ENCODE measurements at places on chromosomes 4 and X.

DNA sequence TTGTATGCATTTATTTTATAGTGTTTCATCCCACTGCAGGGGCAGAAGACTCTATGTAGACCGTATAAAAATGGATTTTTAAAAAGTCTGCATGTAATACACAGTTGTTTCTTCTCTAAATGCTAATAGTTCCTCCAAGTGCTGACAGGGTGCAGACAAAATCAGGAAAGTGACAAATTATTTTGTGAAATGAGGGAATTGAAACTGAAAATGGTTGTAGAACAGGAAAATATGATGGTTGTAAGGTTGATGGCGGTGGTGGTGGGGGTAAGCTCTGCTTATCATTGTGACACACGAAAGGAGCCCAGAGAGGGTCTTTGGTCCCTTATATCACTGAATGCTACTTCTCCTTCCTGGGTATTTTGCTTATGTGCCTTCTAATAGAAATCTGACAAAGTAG, 4.3 kb downstream of the IL15 start:
- no peak for DNase-seq

GRCh38 chr4:175916626-175917351, 104.7 kb upstream of the GPM6A start:
- DNase-seq: no peak

DNA sequence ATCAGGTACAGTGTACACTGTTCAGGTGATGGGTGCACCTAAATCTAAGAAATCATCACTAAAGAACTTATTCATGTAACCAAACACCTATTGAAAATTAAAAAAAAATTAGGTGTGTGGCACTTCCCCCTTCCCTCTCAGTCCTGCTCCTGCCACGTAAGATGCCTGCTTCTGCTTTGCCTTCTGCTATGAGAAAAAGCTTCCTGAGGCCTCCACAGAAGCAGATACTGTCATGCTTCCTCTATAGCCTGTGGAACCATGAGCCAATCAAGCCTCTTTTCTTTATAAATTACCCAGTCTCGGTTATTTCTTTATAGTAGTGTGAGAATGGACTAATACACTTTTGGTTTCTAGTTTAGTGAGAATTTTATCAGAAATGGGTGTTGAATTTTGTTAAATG, 459.8 kb upstream of the DIPK2B start:
- DNase-seq: no peak

DNA sequence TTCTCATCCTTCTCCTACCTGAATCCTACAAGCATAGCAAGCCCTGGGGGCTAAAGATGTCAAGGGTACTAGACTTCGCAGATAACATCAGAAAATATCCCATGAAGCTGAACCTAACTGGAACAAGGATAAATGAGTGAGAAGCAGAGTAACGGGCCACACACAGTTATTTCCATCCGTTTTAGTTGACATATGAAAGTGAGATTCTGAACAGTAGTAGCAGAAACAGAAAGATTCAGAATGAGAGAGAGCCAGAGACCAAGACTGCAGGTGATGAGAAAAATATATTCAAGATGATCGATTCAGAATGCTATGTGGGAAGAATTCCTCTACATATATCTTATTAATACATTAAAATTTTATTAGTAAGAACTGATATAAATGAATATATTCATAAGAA, 165.1 kb downstream of the TSPAN5 start:
- no peak for DNase-seq

DNA sequence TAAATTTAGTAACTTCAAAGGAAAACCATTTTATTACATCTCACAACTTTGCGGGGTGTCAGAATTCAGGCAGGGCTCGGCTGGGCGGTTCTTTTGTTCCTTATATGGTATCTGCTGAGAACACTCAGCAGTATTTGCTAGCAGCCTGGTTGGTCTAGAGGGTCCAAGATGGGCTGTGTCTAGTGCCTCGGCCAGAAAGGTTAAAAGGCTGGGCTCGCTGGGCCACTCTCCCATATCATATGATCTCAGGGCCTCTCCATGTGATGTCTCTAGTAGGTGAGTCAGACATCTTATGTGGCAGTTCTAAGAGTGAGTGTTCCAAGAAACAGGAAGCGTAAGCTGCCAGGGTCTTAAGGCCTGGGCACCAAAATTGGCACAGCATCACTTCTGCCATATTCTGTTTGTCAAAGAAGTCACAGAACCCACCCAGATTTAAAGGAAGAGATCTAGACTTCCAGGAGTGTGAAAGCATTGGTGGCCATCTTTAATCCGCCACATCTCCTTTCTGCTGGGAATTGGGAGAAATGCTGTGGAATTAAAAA, 100.9 kb upstream of the ATP6AP2 start:
- no peak for DNase-seq

DNA sequence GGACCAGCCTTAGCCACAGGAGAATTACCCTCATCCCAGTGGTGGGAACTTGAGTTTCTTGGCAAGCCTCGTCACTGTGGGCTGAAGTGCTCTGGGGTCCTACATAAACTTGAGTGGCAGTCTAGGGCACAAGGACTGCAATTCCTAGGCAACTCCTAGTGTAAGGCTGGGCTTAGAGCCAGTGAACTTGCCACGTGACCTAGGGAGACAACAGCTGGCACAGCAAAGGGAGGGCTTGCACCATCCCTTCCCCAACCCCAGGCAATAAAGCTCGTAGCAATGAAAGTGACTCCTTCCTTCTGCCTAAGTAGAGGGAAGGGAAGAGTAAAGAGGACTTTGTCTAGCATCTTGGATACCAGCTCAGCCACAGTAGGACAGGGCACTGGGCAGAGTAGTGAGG, 81.8 kb downstream of the TEX11 start:
- no peak for DNase-seq
